Activated T-helper 2 cell treated with anti-CD3 and anti-CD28 coated beads, Interferon-gamma antibody, Interleukin-2, Interleukin-4, amounts not matched to agents 10 μg/mL and 5 μg/mL and 100 μg/mL, durations not matched to agents 14 hours and 24 hours and 36 hours (primary cell): ENCODE measurements at places on chromosomes 3 and 15. TPM values are rescaled to one million over a fixed set of nuclear protein-coding genes. Genes with fewer than 3 reads are reported as not detected.

The FAM174B gene
- total RNA-seq, result 3.0 and 3.7 TPM in 2 replicates

The GHSR gene
- not detected in 2 replicates for total RNA-seq

GRCh38 chr15:52699457-52699856 lies 20.3 kb upstream of the ATOSA start:
- DNase-seq, result no peak

The IL1RAP gene
- 34.5 and 38.6 TPM in 2 replicates for total RNA-seq
